ENCODE measurements at places on chromosomes 11 and 22.

- no peaks in the 10 kb centered on the region for H3K4me1 ChIP-seq
- DNase-seq, result no peak
- no peak overlapping the region for H3K27ac ChIP-seq
- no peak overlapping the region for H3K4me3 ChIP-seq
Observed at GRCh38 chr11:79592406-79592805, 151.6 kb upstream of the TENM4 start.

GRCh38 chr11:131108760-131109159 lies 192.5 kb upstream of the SNX19 start:
- no peaks in the 10 kb centered on the region for H3K4me1 ChIP-seq
- H3K27ac ChIP-seq, result no peak overlapping the region
- H3K4me3 ChIP-seq, result no peak overlapping the region
- no peaks in the 10 kb centered on the region for H3K27me3 ChIP-seq

DNA sequence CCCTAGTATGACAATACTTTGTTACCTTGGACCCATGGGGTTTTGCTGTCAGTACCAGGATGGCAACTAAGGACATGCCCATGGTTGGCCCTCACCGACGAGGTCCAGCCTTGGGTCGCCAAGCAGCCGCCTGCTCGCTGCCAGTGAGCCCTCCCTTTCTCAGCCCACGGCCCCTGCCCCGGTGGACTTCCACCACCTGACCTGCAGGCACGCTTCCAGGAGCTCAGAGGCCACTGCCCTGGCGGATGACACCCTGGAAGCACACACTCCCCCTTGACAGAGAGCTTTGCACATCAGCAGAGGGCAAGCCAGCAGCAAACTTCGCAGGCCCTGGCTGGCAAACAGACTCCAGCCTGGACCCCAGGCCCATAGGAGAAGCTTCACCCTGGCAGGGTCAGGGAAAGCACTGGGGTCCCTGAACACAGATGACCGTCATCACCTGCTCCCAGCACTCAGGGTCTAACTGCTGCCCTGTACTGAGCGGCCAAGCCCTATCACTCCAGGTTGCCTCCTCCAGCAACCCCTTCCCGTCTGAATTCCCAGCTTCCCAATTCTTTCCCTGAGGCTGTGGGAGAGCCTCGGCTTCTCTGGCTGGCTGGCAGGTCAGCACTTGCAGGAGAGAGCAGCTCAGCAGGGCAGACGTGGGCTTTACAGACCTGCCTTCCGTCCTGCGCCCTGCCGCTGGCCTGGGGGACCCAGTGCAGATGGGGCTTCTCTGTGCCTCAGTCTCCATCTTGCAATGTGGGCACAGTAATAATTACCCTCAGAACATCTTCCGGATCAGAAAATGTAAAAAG lies 2.7 kb upstream of the PPARA start:
- H3K4me1 ChIP-seq, result peaks cover 50% of the 10 kb centered on the region
- H3K27ac ChIP-seq, result peak overlapping the region; percentile 92
- no peaks in the 10 kb centered on the region for H3K36me3 ChIP-seq
- no peaks in the 10 kb centered on the region for H3K27me3 ChIP-seq
- no peak overlapping the region for H3K4me3 ChIP-seq

DNA sequence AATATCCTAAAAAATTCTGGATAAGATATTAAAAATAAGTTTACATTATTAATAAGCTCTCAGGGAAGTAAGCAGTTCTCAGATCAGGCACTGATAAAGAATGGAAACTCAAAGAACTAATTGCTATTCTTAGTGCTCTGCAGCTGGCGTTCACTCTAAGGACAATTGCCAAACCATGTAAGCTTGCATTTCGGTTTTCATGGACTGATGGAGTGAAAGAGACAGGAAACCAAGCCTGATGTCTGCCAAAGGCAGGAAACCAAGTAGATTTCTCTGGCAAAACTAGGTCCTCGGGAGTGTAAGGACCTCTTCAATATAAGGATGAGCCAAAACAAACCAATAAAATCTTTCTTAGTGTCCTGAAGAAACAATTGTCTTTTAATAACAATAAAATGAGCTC lies 355.2 kb downstream of the RAB38 start:
- H3K27ac ChIP-seq, result no peak overlapping the region
- no peak overlapping the region for H3K4me3 ChIP-seq
- no peaks in the 10 kb centered on the region for H3K36me3 ChIP-seq
- H3K4me1 ChIP-seq, result no peaks in the 10 kb centered on the region
- no peaks in the 10 kb centered on the region for H3K27me3 ChIP-seq

DNA sequence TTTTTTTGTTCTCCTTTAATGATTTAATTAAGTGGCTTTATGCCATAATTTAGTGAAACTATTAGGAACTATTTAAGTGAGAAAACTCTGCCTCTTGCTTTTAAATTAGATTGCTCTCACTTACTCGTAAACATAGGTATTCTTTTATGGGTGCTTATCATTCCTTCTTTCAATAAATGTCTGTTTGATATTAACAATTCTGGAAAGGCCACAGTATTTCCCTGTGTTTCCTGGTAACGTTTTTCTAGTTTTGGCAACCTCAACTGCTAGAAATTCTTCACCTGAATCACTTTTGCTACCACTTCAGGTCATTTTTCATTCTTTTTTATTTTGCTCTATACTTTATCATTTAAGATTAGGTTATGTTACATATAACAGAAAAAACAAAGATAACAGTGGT lies 19.9 kb upstream of the NCR3LG1 start:
- peaks cover 54% of the 10 kb centered on the region for H3K36me3 ChIP-seq
- no peak overlapping the region for H3K27ac ChIP-seq
- H3K4me3 ChIP-seq, result no peak overlapping the region
- H3K27me3 ChIP-seq, result no peaks in the 10 kb centered on the region
- no peak for DNase-seq

Measured in heart left ventricle (tissue), 16 donors.